Putamen (tissue), 1 donor: ENCODE measurements at places on chromosomes 16 and 17.

DNA sequence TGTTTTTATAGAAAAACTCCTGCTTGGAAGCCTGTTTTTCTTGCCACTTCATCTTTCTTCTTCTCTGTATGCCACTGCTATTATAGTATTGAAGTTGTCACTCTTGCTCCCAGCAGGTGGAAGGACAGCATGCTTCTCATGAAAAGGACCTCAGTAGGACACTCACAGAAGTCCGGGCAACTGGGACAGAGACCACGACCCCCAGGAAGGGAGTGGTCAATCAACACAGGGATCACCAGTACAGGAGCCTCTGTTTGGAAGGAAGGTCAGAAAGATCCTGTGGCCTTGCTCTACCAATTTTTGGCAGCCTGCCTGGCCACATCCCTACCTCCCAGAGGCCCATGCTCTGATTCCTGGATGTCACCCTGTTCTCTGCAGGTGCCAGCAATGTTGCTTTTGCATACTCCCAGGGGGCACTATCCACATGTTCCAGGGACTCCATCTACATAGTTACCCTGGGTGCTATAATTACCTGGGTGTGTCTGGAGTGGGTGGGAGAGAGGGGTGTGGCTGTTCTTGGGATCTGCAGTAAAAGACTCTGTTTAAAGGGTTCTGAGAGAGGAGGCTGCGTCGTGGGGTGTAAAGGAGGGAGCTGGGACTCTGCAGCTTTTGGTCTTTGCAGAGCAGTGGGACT, 13.7 kb upstream of the AKAP10 start:
- DNase-seq: no peak

GRCh38 chr17:50256826-50257618, 17.2 kb upstream of the TMEM92 start:
- no peak for DNase-seq

DNA sequence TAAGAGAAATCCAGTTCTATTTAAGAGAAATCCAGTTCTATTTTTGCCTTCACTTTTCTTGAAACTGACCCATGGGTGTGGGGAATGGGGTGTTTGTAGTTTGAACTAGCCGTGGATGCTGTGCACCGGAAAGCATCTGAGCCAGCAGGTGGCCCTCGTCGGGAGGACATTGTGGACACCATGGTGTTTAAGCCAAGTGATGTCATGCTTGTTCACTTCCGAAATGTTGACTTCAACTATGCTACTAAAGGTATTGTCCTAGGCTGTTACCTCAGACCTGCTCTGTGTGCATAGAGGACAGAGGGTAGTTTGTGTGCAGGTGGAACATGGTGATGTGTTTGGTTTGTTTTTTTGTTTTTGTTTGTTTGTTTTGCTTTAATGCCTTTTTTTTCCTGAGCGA, 3.3 kb downstream of the ATXN2L start:
- DNase-seq: no peak

DNA sequence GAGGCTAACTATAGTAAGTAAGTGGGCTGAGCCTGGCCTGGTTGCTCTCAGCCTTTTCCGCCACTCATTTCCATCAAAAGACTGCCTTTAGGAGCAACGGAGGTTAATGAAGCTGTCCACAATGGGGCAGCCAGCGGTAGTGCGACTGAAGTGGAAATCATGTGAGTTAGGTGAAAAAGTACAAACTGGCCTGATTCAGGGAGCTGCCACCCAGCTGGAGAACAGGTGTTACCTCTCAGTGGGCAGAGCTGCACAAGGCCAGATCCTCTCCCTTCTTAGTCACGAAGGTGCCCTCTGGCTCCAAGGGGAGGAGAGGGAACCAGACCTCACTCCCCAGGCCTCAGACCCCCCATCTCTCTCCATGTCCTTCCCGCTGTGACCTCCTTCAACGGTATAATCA, 34.4 kb upstream of the CDRT4 start:
- no peak for DNase-seq

DNA sequence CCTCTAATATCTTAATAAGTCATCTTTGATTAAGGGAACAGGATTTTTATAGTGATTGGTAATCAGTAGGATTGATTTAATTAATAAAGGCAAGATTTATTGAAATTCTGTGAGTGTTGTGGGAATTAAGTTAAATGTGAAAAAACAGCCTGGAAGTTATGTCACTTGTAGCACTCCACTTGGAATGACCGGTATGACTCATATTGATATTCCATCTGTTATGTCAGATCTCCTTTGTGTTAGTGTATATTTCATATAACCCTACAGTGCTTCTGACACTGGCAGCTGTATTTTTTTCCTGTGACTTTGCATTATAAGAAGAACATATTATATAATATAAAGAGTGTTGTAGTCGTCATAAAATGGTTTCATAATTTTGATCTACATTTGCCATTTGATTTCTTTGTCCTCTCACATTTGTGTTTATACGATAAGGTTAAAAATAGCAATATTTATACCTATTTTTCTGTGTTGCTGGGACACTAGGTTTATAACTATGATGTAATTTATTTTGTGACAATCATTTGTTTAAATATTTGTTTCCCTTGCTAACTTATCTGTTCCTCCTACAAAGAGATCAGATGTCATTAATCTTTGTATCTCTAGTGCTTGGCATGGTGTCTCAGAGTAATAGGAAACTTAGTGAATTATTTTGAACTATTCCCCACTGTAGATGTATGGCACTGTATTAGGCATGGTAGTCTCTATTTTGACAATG, 249.0 kb downstream of the BCAS3 start:
- no peak for DNase-seq

DNA sequence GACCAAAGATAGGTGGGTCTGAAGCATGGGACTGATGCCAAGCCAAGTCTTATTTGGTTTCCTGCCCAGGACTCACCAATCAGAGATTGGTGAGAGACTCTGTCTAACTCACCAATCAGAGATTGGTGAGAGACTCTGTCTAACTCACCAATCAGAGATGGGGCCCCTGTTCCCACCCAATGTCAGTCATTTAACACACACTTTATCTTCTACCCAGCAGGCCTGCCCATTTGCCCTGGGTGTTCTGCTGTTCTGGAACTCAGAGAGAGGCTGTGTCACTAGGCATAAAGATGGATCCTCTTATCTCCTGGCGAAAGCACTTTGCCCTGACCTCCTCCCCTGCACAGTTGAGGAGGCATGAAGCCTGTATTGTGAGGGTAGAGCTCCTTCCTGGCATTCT, 5.4 kb upstream of the RHOT1 start:
- no peak for DNase-seq

DNA sequence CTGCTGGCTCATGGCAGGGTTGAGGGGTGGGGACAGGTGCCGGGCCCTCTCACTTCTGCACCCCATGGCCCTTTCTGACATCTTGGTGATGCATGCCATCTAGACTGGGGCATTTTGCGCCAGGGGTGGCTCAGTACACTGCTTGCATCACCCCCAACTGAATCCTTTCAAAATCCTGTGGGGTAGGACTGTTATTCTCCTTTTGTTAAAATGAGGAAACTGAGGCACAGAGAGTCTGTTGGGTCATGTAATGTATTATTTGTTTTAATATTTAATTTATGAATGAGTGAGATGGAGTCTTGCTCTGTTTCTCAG, 9.9 kb downstream of the ADCY7 start:
- DNase-seq: no peak

DNA sequence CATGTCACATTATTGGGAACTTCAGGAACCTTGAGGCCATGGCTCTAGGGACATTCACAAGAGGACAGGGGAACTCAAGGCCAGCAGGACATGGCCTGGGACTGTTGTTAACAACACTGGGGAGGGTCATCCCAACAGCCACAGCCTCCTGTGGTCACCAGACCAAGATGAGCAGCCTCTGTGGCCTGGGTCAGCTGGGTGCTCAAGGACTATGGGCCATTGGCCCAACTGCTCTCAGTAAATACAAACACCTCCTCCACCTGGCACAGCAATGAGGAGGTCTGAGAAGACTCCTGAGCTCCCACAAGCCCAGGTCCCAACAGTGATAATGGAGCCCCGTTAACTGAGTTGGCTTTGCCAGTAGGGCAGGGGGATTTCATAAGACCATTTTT, 20.9 kb downstream of the KIFC3 start:
- DNase-seq: no peak

DNA sequence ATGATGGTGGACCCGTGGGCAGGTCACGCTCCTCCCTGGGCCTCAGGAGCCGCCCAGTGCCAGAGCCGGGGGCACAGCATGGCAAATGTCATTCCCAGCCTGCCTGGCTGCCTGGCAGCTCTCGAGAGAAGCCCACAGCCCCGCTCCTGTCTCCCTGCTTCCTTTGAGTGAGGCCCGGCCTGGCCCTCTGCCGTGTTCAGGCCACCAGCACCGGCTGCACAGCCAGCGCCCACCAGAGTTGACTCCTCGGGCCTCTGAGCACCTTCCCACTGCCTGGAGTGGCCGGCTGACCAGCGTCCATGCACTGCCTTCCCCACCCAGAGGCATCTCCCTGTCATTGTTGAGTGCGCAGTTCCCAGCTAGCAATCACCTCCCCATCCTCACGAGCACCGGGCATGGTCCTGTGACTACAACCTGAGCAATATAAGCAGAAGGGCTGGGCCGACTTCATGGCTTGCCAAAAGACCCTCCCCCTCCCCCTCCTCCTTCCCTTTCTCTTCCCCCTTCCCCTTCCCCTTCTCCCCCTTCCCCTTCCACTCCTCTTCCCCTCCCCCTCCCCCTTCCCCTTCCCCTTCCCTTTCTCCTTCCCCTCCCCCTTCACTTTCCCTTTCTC, 11.9 kb upstream of the SLC38A10 start:
- DNase-seq: no peak

DNA sequence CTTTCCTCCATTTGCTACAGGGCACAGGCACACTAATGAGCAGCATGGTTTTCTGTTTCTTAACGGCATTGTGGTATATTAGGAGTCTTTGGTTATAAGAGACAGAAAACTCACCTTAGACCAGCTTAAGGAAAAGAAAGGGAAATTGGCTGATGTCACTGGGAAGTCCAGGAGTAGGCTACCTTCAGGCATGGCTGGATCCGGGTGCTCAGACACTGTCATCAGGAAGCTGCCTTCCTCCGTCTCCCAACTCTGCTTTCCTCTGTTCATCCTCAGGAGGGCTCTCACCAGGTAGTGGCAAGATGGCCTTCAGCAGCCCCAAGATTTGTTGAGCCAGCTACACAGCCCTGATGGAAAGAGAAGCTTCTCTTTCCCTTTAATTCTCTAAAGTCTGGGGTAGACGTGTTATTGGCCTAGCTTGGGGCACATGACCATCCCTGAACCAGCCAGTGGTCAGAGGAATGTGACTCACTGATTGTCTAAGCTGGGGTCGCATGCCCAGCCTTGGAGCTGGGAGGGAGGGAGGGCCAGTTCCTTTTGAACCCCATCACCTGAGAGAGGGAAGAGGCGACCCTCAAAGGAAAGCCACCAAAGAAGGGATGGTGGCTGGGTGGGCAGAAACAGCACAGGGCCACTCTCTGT, 117.4 kb downstream of the CLEC16A start:
- DNase-seq: no peak

DNA sequence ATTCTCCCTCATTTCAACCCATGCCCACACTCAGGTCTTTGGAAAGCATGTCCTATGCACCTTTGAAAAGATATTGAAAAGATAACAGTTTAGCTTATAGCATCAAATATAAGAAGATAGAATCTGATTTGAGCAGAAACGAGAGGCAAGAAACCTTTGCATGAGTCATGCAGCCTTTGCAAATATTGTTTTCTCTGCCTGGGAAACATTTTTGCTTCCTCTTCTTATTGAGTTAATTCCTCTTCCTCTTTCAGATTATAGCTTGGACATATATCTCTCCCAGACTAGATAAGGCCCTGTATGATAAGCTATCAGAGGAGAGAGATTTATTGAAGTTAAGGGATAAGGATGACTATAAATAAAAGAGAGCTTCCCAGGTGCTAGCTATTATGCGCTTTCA, 46.1 kb upstream of the KCNJ2 start:
- DNase-seq: no peak

DNA sequence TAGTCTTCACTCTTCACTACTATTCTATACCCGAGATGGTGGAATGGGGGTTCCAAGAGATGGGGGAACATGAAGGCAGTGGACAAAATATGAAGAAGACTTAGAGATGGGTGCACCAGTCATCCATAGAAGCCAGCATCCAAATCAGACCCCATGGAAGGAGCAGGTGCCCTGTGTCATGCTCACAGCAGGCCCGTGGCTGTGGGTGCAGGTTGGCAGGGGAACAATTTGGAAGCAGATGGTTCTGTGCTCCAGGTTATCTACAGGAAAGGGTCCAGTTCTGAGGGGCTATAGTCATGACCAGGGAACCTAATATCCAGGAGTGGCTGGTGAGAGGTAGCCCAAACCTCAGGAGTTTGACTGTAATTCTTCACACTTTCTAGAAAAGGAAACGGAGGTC, 9.6 kb upstream of the LPCAT2 start:
- DNase-seq: no peak

GRCh38 chr17:61314368-61315078, 85.1 kb upstream of the TBX2 start:
- peak; percentile 38 for DNase-seq

DNA sequence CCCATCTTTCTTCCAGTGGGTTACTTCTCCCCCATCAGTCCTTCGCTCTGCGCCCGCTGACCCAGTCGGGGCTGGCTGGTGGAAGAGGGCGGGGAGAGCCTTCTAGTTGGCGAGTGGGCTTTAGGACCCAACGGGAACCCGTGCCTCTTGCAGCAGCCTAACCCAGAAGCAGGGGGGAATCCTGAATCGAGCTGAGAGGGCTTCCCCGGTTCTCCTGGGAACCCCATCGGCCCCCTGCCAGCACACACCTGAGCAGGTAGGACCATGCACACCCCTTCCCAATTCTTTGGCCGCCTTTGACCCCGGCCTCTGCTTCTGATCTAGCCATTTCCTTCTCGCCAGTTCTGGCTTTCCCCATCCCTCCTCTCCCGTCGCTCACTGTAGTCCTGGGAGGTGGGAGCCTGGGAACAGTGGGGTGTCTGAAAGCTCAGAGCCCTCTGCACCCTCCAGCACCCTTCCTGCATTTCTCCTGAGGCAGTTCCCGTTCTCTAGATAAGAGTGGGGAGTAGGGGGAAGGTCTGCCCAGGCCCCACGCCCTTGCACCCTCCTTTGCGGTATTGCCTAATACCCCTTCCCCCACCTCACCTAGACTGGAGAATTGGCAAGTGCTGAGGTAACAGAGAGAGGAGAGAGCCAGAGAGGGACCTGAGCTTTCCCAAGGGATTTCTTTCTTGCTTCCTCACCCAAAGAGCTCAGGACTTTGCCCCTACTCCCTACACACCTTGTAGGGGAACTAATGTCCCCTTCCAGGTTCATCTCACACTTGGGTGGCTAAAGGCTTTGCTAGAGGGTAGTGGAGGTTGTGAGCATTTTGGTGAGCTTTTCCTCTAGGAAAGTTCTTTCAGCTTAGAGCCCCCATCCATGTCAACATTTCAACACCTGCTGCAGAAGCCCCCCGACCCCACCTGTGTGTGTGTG, at the start of gene RARA:
Gene RARA, plus strand, starts transcription at position 150 of the 918 bp plus-strand sequence. CDS start 22,039 bp downstream, outside the sequence.
- DNase-seq: peak; percentile 67

DNA sequence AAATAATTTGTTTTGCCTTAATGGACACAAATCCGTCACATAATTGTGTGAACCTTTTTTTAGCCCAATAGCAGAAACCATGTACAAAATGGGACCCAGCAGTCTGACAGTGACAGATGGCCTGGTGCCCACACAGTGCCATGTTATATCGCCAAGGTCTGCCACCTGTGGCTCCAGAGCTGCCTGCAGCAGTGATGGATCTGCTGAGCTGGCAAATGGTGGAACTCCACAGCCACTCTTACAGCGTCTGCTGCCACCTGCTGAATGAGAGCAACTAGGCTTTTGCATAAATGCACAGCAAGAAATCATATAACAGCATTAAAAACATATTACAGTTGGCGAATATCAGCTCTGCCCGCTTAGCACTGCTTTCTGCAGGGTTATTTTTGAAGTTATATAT, 59.4 kb downstream of the NUP93 start:
- no peak for DNase-seq
